ENCODE measurements at places on chromosomes 2 and 18.

- peak; percentile 46 for DNase-seq
Observed at GRCh38 chr2:97730245-97730644, 16.9 kb downstream of the ZAP70 start.

GRCh38 chr2:41854227-41854626 is 193.6 kb upstream of the PKDCC start:
- peak; percentile 55 for DNase-seq

- DNase-seq = no peak
Observed at GRCh38 chr2:217054791-217055190, 194.9 kb upstream of the TNP1 start.

DNA sequence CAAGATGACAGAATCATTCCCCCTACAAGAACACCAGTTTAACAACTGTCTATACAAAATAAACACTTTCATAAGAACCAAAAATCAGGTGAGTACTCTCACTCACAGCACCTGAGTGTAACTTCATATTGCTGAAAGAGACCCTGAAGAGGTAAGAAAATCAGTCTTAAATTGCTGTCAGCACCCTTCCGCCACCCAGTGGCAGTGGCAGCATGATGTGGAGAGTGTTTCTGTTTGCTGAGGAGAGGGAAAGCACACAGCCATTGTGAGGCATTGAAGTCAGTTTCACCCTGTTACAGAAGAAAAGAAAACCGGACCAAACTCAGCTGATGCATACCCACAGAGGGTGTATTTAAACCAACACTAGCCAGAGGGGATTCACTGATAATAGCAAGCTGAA is 1240.8 kb upstream of the CRIM1 start:
- DNase-seq = no peak

DNA sequence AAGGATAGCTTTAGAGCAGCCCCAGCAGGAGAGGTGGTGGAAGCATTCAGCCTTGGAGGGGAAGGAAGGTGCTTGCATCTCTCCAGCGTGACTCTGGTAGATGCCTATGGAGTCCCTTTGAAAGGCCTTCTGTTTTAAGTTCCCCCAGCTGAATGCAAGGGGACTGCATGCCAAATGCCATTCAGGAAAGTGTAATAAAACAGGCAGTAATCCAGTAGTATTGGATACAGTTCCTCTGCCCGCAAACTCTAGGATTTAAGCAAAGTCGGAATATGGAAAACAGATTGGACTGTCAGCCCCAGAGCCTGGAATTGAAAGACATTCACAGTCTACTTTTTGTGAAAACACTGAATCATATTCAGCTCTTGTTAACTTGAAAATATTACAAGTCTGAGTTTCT is 125.2 kb upstream of the GAREM1 start:
- no peak for DNase-seq

GRCh38 chr2:56680971-56681631 is 497.3 kb downstream of the CCDC85A start:
- DNase-seq = peak; percentile 71
